Suppressor macrophage (primary cell): ENCODE measurements at places on chromosomes 6 and 20.

DNA sequence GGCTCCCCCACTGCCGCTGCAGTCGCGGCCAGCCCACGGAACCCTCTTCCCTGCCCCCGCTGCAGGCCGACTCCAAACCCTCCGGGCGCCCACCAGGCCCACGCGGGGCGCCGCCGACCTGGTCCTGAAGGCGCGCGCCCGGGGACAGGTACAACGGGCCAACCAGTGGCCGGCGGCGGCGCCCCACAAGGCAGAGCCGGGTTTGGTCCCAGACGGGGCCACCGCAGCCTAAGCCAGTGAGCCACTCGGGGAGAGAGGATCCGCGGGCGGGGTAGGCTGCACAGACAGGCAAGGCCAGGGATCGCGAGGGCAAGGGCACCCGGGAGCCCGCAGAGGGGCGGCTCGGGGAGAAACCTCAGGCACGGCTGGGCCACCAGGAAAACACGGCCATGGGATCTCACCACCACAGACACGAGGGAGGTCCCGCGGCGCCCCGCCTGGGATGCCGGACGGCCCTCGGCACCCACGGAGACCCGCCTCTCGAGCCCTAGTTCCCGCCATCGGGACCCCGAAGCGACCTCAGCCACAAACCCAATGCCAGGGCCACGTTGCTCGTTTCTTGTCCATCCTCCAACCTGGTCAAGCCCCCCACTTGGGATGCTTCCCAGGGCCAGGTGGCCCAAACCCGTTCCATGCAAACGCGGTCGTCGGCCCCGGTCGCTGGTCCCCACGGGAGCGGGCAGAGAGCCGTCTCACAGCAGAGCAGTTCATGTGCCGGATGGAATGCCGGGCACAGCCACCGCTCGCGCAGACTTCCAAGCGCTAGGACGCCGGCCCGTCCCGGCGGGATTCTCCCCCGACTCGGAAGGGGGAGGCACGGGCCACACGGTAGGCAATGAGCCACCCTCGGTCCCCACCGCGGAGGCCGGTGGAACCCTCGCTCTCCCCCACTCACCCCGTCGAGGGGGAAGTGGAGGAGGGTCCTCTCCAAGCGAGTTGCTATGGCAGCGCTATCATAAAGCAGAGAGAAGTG lies 1956.6 kb upstream of the DEFB115 start:
- no peak for DNase-seq

GRCh38 chr6:139590206-139590605 lies 215.8 kb upstream of the CITED2 start:
- no peak for DNase-seq

DNA sequence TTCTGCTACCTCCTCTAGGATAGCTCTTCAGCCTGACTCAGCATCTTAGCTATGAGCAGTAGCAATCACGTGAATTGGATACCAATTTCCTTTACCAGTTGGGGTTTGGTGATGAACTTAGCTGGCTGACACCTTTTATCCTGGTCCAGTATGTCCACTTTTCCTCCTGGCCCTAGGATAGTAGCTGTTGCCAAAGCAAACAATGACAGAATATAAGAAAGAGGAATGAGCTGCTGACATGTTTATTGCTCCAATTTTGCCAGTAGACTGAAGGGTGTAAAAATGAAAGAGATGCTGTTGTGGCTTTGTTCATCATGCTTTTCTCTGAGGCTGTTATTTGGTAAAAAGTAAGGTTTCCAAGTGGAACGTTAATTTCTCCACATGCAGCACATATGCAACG lies 168.3 kb upstream of the JAG1 start:
- no peak for DNase-seq

DNA sequence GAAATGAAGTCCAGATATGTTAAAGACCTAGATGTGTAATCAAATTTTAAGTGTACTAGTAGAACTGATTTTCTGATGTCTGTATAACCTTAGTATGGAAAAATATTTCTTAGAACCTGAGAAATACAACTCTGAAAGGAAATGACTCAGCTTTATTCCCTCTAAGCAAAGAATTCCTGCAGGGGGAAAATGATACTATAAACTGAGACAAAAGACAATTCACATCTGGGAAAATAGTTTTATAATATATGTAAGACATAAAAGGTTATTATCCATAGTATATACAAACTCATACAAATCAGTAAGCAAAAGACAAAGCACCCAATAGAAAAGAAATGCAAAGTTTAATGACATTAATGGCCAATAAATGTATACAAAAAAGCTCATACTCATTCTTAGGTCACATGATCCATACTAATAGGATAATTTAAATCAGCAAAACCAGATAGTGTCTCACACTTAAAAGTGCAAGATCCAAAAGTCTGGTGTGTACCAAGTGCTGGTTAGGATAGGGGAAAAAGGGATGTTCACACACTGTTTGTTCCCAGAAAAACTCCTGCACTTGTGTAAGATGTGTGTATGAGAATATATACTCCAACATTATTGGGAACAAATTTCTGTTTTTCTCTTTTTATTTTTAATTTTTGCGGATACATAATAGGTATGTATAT lies 22.6 kb downstream of the RNF217 start:
- DNase-seq, result no peak

GRCh38 chr6:110881546-110882273 lies 7.1 kb downstream of the AMD1 start:
- DNase-seq, result no peak

DNA sequence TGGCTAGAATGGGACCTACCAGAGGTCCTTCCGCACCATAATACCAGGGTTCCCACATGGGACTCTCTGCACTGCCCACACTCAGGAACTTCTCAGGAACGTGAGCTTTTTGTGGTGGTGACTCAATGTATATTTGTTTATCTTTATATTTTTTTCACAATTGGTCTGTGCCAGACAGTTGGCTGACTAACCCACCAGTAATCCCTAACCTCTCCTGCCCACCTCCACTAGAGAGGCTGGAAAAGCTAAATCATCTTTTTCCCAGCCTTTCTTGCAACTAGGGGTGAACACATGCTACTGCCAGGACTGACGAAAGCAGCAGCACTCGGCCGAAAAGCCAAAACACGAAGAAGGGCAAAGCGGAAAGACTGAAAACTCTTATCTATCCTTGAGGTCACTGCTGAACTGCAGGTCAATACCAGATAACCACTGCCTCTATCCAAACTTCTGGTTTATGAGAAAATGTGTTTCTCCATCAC lies 112.9 kb downstream of the TRERF1 start:
- DNase-seq, result peak; percentile 51

GRCh38 chr20:40604416-40604815 lies 84.6 kb downstream of the MAFB start:
- DNase-seq, result no peak

DNA sequence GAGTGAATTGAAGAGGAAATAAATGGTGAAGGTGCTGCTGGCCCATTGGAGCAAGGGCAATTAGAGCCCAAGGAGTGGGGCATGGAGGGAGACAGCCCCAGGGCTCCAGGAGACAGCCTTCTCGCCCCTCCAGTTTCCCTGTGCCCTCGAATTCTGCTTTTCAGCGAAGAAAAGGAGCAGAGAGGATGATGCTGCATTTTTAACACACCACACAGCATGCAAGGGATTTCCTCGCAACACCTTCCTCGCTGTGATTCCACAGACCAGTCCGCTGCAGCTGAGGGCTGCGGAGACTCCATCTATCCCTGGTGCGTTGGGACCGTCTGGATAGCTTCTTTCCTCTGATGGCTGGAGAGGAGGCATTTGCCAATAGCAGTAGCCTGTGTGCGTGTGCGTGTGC lies 41.7 kb downstream of the PTCHD4 start:
- DNase-seq, result no peak

DNA sequence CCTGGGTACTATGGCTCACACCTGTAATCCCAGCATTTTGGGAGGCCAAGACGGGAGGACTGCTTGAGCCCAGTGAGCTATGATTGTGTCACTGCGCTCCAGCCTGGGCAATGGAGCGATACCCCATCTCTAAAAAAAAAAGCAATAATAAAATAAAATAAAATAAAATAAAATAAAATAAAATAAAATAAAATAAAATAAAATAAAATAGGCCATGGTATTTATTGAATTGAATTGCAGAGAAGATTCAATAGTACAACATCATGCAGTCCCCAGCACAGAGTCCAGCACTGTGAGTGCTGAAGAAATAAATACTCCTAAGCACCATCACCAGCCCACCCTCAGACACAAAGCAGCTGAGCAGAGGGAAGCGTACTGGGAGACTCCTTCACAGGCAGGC lies 144.7 kb downstream of the RALGAPA2 start:
- DNase-seq, result no peak

DNA sequence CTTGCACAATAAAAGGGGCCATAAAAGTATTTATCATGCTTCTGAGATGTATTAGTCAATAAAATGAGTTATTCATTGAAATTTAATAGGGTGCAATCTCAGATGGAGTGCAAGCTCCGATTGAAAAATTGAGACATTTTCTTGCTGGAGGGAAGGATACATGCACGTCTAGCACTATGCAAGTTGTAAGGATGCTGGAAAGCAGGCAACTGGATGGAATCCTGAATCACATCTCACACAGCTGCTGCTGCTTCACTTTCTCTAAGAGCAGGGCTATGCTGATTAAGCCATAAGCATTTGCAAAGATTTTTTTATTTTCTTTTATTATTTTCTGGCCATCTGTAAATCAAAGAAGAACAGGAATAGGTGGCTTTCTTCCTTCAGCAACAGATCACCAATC lies 308.8 kb upstream of the EPHA7 start:
- no peak for DNase-seq
